ENCODE measurements at places on chromosomes 2 and 18.

DNA sequence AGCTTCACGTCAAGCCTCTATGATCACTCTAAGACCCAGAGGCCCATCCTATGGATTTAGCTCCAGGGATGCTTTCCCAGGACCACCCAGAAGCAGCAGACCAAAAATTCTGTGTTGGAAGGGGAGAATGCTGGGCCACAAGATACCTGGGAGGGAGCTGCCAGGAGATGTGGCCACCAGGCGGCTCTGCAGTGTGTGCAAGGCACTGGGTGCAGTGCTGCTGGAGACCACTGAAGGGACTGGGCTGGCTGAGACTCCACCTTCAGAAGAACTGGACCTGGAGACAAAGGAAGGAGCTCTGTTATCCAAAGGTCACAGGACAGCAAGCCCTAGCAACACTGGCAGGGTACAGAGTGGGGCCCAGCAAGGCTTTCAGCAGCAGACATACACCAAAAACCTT lies 34.0 kb downstream of the KANSL3 start:
- no peak for DNase-seq

GRCh38 chr2:54114936-54115283 lies 505 bp upstream of the ACYP2 start:
- no peak for DNase-seq

DNA sequence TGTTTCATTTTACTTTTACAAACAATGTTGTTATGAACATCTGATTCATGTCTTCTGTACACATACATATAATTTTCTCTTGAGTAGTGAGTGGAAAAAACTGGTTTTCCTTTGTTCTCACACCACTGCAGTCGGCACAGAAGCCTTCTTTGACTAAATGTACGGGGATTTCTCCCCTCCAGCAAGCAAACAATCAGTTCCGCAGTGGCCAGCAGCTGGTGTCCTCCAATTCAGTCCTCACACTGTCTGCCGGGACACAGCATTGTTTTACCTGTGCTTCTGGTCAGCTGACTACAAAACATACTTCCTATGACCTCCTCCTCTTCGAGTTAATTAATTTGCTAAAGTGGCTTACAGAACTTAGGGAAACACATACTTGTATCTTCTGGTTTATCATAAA lies 202.8 kb downstream of the WDR7 start:
- DNase-seq: no peak

DNA sequence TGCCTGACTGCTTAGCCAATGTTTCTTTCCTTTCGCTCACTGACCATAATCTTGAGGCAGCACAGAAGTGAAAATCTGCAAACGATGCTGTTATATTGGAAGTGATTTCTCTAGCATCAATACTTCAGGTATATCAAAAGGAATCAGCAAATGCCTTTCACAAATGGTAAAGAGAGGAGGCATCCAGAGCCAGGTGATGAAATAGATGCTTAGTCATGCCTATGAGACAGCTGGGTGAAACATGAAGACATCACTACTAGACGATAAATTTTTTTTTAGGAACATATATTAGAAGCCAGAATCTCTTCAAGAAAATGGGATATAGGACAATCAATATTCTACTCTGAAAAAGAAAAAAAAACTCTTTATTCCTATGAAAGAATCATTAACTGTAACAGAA lies 249.2 kb upstream of the SLC39A10 start:
- DNase-seq: no peak

- DNase-seq: no peak
Measured at GRCh38 chr2:144621266-144621665, 101.3 kb upstream of the ZEB2 start.

GRCh38 chr18:24964216-24964615 lies 387.8 kb downstream of the ZNF521 start:
- DNase-seq: no peak

GRCh38 chr2:96822786-96823185 lies 6.7 kb downstream of the CNNM3 start:
- no peak for DNase-seq

DNA sequence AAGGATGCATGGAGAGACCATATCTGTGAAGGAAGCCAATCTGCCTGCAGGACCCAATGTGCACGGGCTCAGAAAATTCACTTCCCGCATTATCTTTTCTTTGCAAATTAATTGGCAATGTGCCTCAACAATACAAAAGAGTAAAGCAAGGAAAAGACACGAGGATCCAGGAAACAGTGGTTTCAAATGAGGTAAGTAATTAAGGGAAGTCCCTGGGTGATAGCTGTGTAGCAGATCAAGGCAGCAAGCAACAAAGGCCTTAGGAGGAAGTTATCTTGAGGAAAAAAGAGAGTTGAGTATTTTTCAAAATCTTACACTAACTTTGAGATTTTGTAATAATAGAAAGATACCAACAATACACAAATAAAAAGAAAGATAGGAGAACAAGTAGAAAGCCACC lies 44.3 kb upstream of the TGIF1 start:
- DNase-seq: no peak

DNA sequence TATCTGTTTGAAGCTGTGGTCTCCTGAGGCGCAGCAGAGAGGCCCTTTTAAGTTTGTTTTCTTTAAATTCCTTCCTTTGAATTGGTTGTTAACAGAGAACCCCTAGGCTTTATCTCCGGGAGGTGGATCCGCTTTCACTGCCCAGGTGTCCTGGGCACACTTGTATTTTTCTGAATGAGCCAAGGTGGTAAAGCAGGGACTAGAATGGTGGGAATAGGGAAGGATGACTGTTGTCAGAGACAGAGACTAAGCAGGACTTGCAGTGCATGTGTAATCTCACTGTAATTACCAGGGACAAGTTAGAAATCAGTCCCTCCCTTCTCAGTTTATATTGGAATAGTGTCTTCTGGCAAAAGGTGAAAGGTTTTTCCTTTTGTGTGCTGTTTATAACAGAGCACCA lies 72.8 kb downstream of the PHLPP1 start:
- DNase-seq: no peak
